AG09309 (cell line): ENCODE measurements at places on chromosomes 12 and 14.

DNA sequence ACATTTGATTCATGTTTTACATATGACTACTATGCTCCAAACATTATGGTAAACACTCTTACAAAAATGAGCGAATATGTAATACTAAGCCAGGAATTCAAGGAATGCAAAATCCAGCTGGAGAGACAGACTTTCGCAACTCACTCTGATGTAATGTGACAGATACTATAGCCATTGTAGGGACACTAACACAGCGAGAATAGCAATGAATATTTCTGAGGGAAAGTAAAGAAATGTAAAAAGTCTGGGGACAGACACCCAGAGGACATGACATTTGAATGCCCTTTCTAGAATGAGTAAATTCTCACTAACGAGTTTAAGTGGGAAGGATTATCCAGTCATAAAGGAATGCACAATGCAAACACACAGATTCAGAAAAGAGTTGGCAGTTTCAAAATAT, 121.9 kb downstream of the PIK3C2G start:
- peak; percentile 57 for DNase-seq

- DNase-seq, result no peak
Observed at GRCh38 chr12:101855364-101855884, 22.0 kb upstream of the DRAM1 start.

DNA sequence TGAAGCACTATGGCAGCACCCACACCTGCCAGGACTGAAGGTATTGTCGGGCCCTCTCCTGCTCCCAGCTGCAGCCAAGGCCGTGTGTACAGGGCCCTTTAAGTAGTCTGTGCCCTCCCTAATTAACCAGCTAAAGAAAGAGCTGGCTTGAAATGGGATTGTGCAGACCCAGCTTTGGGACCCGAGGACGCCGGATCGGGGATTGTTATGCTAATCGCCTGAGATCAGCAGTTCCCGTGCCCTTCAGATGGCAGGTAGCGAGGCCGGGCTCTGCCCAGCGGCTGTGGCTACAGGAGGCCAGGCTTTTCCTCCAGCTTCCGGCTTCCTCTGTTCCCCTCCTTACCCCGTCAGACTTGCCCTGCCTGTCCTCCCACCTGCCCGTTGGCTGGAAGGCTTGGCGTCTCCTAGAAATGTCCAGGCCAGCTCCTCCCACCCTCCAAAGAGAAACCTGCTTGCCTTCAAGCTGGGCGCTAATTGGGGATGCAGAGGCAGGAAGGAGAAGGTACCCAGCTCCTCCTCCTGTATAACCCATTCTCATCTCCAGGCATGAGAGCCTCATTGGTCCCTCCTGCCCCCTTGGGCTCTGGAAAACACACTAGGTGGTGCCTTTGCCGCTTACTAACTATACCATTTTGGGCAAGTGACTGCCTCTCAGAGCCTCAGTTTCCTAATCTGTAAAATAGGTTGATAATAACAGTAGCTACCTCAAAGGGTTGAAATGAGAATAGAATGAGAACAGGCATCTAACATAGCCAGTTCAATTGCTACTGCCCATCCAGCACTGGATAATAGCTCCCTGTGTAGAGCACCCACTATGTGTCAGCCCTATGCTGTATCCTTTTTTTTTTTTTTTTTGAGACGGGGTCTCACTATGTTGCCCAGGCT, 25.8 kb upstream of the MSI1 start:
- no peak for DNase-seq

GRCh38 chr12:128657378-128657777, 166.4 kb downstream of the SLC15A4 start:
- no peak for DNase-seq

GRCh38 chr14:71362920-71363584, 455.8 kb downstream of the PCNX1 start:
- no peak for DNase-seq
